ENCODE measurements at places on chromosomes 6 and 20.

DNA sequence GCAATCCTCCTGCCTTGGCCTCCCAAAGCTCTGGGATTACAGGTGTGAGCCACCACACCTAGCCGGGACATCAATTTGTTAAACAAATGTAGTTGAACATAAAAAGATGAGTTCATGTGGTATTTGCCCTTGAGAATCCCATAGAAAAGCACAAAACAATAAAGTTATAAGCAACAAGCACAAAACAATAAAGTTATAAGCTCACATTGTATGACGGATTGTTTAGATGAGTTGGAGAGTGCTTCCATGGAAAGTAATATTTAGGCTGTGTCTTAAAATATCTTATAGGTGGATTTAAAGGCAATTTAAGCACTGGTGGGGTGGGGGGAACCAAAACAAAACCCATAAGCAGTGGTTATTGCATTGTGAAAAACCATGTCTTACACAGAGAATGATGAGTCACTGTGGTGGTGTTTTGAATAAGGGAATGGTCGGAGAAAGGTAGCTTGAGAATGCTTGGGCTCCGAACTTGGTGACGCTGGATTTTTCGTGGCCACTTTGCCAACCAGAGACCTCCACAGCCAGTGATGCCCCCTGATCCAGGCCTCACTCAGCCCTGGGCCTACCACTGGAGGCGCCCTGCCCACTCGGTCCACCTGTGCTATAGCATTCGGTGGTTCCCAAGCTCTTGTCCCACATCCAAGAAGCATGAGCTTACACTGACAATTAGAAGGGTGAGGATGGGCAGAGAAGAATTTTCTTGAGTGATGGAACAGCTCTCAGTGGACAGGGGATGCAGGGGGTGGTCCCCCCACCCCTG lies 256.0 kb downstream of the CDKAL1 start:
- no peak for DNase-seq

- no peak for DNase-seq
These were observed 3.9 kb upstream of the IPCEF1 start for GRCh38 chr6:154360476-154360875.

DNA sequence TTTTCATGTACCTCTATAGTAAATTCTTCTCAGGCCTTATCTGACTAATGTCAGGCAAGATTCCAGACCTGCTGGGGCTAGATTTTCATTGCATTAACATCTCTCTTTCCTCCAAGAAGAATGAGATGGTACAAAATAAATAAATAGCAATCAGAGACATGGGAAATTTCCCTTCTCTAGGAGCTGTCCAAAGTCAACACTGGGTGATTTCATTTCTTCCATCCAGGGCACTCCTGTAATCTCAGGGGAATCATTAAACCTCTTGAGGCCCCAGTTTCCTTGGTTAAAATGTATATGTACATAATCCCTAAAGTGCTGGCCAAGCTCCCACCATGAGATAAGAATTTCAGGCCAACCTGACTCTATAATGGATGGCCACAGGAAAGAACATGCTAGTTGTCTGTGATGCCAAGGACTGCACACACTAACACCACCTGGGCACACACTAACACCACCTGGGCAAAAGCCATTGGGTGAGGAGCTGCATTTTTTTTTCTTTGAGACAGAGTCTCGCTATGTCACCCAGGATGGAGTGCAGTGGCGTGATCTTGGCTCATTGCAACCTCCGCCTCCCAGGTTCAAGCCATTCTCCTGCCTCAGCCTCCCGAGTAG lies 912 bp downstream of the IL17F start:
- no peak for DNase-seq

DNA sequence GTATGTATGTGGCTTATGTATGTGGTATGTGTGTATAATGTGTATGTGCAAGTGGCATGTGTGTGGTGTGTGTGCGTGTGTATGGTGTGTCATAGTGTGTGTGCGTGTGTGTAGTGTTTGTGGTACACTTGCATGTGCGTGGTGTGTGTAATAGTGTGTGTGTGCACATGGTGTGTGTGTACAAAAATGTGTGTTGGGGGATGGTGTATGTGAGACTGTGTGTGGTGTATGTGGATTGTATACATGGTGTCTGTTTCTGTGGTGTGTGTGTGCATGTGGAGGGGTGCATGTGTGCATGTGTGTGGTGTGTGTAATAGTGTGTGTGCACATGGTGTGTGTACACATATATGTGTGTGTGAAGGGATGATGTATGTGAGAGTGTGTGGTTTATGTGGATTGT lies 21.5 kb downstream of the MAFB start:
- DNase-seq = no peak

GRCh38 chr6:1739220-1739619 lies 129.5 kb downstream of the FOXC1 start:
- no peak for DNase-seq

DNA sequence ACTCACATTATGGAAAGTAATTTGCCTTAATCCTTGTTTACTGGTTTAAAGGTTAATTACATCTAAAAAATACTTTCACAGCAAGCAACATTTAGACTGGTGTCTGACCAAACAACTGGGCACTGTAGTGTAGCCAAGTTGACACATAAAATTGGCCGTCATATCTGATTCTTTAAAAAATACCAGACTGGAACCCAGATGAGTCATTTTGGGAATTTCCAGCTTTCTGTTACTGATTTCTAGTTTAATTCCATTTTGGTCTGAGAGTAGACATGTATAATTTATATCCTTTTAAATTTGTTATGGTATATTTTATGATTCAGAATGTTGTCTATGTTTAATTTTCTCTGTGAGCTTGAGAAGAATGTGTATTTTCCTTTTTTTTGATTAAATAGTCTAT lies 44.1 kb downstream of the SCP2D1 start:
- DNase-seq = no peak
